ENCODE measurements at places on chromosomes 6 and 20.

- DNase-seq: no peak
Measured at GRCh38 chr20:856361-856775, 22.9 kb downstream of the FAM110A start.

GRCh38 chr20:49825521-49826033 is 12.9 kb downstream of the SLC9A8 start:
- no peak for DNase-seq

DNA sequence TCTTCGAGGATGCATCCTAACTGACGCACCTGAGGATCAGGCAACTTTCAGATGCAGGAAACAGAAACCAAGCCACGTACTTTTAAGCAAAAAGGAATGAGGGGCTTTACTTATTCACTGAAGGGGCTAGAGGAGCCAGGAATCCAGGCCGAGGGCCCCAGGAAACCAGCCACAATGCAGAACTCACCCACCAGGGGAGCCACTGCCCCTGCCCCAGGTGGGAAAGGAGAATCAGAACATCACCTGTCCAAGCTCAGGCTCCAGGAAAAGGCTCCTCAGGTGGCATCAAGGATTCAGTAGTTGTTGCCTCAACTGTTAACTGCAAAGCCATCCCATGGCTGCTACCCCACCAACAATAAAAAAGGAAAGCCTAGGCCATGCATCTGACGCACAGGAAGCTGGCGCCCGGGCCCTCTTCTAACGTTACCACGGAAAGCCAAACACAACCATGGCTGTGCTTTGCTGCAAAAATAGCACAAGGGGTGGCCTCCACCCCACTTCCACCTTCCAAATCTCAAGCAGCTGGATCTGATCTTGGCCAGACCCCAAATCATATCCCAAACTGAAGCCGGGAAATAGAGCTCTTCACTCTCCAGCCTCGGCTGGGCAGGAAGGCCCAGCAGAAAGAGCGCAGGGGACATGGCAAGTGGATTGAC is 121.0 kb downstream of the PREX1 start:
- DNase-seq: no peak

GRCh38 chr6:117275711-117276110 is 10.4 kb downstream of the VGLL2 start:
- DNase-seq: no peak
